ENCODE measurements at places on chromosomes 4 and X.

DNA sequence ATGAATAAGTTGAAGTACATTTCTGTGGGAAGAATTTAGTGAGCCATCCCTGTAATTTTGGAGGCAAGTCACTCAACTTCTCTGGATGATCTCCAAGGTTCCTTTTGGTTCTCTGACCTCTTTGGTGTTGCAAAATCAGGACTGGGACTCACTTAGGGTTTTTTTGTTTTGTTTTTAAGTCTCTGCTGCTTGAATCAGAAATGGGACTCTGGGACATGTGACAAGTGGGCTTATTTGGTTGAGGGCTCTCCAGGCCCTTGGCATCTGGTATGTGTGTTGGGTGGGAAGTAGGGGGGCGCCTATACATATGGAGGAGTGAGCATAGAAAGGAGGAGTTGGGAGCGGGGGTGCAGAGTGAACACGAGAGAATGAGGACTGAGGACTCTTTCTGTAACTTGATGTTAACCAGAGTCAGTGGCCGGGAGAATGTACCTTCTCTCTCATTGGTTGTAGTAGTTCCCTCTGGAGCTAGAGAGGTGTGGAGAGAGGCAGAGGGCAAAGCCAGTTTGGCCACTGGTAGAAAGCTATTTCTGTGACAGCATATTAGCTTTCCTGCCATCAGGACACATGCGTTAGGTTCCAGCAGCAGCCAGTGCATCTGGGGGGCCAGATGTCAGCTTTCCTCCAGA is 1.9 kb downstream of the ARHGAP10 start:
- peak; percentile 43 for DNase-seq

- DNase-seq = no peak
Measured at GRCh38 chr4:804804-805203, 21.1 kb downstream of the CPLX1 start.

GRCh38 chr4:140807491-140808252 is 51.5 kb upstream of the TBC1D9 start:
- DNase-seq = peak; percentile 87

GRCh38 chrX:16458208-16458607 is 191.8 kb upstream of the S100G start:
- no peak for DNase-seq

GRCh38 chr4:8558080-8558960 is 21.9 kb upstream of the GPR78 start:
- DNase-seq = no peak

DNA sequence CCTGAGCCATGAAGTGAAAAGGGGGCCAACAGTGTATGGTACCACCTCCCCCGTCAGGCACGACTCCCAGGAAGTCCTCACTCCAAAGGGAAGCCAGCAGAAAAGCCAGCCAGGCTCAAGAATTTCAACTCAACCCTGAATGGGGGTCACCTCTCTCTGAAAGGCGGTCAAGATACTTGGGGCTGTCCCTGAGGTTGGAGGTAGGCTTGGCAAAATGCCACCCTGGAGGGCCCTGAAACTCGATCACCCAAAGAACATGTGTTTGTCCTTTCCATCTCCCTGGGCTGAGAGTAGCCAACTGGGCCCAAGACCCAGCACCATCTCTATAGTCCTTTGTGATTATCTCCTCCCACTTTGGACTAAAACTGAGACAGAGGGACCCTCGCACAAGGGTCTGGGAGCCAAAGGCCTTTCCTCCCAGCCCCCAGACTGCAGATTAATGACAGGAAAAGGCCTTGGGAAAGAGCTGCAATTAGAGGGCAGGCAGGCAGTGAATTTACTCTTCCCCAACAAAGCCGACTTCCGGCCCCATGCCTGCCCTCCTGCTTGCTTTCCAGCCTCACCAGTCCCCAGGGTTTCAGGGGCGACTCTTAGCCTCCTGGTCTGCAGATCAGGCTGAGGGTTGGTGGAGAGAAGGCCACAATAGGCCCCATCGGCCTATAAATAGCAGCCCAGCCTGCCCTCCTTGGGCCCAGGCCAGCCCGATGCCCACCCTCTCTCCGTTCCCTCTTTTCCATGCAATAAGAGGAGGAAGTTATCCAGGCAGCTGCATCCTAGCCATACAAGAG is 5.6 kb downstream of the SASH3 start:
- no peak for DNase-seq

- DNase-seq = no peak
Measured at GRCh38 chr4:88315460-88316017, 31.2 kb upstream of the PPM1K start.

- DNase-seq = no peak
Measured at GRCh38 chr4:89077761-89078160, 20.8 kb upstream of the FAM13A start.

DNA sequence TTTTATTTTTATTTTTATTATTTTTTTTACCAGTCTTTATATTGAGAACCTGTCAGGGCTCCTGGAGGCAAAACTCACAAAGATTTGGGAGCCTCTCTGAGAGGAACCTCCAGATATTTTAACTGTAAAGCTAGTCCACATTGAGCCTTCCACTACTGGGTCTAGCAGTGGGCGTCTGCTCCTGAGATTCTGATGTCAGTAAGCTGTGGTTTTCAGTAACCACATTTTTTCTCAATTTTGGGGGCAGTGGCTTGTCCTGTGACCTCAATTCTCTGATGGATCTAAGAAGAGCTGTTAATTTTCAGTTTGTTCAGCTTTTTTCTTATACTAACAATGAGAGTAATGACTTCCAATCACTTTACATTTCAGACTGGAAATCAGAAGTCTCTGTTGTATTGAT is 23.6 kb upstream of the GPRASP1 start:
- DNase-seq = peak; percentile 63
